ENCODE measurements at places on chromosomes 2 and 18.

GRCh38 chr2:180761224-180761623 is 219.2 kb upstream of the UBE2E3 start:
- peak; percentile 8 for DNase-seq

DNA sequence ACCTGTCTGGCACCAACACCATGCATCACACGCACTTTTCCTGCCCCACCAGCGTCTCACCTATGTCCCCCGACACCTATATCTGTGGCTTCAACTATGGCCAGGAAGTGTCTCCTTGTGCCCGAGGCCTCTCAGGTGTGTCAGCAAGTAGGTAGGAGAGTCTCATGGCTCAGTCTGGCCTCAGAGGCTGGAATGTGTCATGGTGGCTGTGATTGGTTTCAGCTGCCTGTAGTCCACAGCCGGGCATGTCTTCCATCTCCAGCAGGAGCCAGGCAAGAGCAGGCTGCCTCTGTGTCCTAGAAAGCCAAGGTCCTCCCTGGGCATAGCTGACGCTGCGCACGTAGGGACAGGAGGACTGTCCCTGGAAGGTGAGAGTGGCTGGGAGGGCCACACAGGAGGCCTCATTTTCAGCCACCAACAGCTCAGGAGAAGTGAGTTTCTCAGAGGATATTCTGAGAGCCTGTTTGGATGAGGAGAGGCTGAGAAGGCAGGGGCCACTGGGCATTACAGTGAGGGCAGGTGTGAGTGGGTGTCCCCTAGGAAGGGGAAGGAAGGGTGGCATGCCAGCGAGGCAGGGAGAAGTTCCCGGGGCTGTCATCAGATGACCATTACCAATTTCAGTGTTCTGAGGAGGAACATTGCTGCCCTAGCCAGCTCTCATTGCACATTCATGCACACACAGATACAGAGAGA is 47.2 kb downstream of the SDC1 start:
- DNase-seq, result no peak

GRCh38 chr2:15804246-15804619 is 136.1 kb upstream of the MYCN start:
- DNase-seq, result no peak

DNA sequence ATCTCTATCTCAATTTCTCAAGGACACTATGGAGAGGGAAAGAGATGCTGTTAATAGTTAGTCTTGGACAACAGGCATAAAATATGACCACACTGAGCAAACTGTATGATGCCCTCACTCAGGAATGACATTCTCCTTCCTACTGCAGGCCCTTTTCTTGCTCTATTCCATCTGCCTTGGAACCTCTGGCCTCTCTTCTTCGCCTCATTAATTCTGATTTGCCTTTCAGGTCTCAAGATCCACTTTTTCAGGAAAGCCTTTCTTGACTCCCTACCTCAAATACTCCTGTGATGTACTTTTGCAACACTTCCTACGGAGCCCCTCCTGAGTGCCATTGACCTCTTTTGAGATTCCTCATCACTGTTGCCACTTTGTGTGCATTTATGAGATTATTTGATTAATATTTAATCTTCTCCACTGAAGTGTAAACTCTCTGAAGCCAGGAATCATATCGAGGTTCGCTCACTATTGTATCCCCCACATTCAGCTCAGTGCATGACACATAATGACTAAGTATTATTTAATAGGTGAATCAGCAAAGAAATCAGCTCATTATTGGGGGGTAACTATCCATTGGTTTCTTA is 21.3 kb upstream of the SPP2 start:
- DNase-seq, result no peak

DNA sequence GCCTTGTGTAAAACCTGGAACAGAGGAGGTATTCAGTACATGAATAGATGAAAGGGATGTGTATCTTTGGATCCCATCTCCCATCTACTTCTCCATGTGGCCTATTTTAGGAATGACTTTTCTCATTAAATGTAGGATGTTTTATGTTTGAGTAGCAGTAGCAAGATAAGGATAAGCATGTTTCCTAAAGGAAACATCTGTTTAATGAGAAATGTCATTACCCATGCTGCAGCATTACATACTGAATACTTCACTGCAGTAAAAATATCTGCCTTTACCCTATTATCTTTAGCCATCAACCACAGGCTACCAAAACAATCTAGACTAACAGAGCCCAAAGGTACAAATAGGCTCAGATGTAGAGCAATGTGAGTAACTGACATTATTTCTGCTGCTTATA is 419.2 kb upstream of the CYRIA start:
- no peak for DNase-seq

DNA sequence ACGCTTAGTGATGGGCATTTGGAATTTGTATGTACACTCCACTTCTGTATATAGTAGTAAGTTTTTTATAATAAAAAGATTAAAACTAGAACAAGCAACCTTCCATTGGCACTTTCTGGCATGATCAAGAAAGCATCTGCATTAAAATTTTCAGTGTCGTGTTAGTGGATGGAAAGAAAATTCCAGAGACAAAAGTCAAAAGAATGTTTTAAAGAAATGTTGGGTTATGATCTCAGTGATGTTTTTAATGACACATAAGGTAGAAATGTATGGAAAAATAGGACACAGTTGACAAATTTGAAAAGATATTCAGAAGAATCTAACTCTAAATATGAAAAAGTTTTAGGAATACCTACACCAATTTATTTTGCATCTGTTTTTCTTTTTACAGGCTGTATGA is 126.1 kb upstream of the FAM117B start:
- DNase-seq, result no peak

GRCh38 chr2:91974401-91975129 is 2896.7 kb upstream of the TEKT4 start:
- DNase-seq, result no peak

DNA sequence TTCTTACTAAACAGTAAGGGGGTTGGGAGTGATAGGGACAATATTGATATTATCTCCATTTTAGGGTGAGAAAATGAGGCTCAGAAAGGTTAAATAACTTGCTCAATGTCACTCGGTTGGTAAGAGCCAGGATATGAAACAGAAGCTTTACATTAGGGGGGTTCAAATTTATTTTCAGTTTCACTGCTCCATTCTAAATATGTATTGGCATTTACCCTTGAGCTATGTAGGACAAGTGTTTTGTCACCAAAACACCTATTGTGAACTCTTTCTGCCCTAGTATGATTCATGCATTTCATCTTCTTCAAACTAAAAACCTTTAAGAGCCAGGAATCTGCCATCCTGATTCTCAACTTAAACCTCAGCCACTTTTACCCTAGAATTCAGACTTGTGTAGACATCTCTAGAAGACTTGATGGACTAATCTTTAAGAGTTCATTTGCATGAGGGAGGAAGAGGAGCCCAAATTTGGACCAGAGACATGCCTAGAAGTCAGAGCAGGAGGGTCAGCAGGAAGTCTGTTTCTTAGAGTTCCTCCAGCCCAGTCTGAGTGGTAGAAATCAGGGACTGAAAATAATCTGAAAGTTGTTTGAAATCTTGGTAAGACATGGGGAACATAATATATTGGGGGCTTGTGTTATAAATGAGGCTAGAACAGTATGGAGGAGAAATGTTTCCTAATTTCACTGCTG is 129.4 kb upstream of the ATP5MC3 start:
- DNase-seq, result no peak

DNA sequence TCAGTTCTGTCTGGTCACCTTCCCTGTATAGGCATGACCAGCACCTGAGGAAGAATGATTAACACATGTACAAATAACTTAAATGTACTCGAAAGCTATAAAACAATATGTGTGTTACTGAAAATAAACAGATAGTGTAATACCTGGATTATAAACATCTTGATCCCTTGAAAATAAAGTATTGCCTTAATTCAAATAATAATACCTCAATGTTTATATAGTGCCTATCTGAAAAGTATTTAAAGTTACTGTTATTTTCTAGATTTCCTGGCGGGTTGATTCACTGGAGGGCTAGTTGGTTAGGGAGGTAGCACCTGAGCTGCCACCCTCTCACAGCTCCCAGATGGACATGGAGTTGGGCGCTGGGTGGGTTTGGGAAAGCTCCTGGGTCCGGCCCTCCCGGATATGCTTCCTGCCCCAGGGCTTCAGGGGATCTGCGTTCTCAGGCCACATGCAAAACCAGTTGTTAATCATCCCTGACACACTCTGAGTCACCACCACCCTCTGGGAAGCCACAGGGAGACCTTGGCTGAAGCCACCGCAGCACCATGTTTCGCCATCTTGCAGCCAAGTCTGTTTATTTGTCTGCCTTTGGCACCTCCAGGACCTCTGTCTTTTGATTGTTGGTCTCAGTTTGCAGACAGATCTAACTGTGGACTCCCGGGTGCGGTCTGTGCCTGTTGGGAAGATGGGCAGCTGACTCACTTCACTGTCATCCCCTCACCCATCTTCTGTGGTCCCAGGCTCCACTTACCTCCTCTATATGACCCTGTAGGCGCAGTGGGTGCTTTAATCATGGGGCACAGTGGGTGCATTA is 35.3 kb downstream of the RAB31 start:
- peak; percentile 3 for DNase-seq

DNA sequence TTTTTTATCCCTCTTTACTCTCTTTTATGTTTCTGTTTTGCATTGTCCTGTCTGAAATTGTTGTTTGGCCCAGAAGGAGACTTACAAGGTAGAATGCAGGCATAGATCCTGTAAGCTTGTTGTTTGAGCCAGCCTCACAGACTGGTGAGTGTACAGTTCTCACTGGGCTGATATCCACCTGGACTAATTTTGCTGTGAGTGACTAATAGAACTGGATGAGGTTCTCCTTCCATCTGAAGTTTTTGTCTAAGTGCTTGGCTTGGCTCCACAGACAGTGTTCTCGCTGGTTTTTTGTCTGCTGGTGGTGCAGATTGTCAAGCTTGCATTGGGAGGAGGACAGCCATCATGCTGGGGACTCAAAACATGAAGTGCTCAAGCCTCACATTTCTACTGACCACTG is 495.7 kb downstream of the TSN start:
- DNase-seq, result no peak

DNA sequence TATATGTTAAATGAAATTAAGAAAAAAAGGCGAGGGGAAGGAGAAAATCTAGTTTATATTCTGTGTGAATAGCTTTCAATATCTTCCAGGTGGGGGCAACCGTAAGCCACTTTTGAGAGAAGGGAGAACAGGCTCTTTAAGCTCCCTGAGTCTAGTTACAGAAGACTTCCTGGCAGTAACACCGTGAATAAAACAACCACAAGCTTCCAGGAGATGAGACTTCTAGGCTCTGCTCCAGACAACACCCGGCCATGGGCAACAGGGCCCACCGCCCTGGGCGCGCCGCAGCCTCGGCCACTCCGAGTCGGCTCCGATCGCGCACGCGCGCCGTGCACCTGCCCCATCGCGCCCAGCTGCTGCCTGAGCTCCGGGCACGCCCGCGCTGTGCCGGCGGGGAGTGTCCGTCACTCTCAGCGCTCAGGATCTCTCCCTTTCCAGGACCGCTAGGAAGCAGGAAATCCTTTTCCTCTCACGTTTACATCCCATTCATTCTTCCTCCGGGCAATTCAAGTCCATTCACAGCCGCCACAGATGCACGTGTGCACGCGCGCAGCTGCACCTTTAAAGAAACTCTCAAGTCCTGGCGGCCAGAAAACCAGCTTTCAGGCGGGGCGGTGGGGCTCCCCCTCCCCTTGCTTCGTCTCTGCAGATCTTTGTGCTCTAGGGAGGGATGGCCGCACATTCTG is 19.4 kb upstream of the PAX3 start:
- DNase-seq, result peak; percentile 51

- no peak for DNase-seq
Measured at GRCh38 chr18:27666016-27666415, 480.9 kb upstream of the CHST9 start.

GRCh38 chr2:127155028-127155581 is 48.2 kb upstream of the BIN1 start:
- no peak for DNase-seq

- DNase-seq, result no peak
Measured at GRCh38 chr2:214630402-214631045, 179.0 kb downstream of the BARD1 start.

DNA sequence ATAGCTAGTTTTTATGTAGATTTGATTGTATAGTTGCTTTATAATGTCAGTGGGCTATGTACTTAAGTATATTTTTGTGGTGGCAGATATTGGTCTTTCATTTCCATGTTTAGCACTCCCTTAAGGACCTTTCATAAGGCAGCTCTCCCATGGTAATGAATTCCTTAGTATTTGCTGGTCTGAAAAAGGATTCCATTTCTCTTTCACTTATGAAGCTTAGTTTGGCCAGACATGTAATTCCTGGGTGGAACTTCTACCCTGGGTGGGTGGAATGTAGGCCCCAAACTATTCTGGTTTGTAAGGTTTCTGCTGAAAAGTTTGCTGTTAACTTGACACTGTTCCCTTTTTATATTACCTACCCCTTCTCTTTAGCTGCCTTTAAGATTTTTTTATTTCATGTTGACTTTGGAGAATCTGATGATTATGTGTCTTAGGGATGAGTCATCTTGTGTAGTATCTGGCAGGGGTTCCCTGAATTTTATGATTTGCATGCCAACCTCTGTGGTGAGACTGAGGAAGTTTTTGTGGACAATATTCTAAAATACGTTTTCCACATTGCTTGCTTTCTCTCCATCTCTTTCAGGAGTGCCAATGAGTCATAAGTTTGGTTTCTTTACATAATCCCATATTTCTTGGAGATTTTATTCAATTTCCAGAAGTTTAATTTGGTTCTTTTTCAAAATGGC is 65.4 kb upstream of the VRK2 start:
- DNase-seq, result no peak

DNA sequence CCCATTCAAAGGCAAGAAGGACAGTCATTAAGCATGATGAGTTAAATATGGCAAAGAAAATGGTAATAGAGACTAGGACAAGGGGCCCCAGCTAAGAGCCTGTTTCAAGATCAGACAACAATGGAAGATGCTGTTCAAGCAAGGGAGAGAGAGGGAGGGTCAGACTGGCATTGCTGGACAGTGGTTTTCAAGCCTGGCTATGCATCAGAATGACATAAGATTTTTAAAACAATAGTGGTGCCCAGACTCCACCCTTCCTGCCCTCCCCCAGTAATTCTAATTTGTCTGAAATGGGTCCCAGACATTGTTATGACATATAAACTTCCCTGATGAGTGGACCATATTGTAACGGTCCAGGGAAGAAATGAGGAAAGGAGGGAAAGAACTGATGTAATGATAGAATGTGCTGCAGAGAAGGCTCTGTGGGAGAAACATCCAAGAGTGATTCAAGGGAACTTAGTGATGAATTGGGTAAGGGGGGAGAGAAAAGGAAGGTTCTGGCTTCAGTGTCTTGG is 112.9 kb upstream of the TRIB2 start:
- DNase-seq, result no peak

DNA sequence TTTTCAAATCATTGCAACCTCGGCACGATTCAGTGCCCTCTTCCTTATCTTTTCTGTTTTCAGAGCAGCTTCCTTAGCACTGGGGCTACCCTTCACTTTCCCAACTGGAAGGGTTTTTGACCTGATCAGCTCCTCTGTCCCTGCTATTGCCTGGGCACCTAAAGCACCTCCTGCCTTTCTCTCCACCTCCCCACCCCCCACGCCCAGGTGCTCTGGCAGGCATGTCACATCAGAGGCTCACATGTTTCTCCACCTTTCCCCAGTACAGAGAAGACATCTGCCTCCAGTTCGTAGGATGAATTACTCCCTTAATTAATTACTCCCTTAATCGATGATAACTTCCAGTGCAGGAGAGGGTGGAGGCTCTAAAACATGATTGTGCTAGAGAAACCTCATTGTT is 88.7 kb upstream of the LCLAT1 start:
- no peak for DNase-seq
